Activated CD4-positive, alpha-beta T cell treated with anti-CD3 and anti-CD28 coated beads, Interleukin-2, Interleukin-4, amounts not matched to agents 100 ng/mL and 50 ng/mL, durations not matched to agents 16 hours and 8 hours (primary cell): ENCODE measurements at places on chromosomes 6 and 20.

DNA sequence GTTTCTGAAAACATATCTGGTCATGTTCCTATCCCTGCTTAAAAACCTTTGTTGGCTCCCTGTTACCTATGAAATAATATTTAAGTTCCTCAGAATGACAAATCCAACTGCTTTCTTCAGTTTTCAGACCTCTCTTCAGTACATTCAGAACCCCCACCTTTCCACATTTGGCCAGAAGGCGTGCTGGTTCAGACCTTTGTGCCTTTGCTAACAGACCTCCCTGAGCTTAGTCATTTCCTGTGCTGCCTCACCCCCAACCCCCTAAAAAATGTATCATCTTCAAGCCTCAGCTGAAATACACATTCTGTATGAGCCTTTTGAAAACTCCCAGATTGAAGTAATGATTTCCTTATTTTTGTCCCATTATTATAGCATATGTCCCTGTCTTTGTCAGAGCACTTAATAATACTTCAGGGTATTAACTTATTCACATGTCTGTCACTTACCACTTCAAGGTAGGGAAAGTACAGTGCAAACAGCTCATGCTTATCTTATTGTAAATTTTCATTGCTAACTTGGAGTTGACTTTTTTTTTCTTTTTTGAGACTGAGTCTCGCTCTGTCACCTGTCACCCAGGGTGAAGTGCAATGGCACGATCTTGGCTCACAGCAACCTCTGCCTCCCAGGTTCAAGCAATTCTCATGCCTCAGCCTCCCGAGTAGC lies 19.7 kb downstream of the FAM217A start:
- peak; percentile 82 for DNase-seq

DNA sequence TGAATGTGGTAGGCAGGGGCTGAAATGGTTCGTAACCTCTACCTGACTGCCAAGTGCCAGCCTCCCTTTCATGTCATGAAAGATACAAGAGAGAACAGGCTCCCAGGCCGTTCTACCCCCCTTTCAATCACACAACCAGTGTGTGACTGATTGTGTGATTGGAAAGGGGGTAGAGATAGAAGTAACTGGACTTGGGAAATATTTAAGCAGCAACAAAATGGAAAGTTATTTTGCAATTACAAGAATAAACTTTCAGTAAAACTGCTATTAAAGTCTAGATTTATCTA lies 20.8 kb downstream of the CYP24A1 start:
- DNase-seq, result no peak

GRCh38 chr6:25248123-25248522 lies 31.1 kb upstream of the CARMIL1 start:
- DNase-seq, result no peak

DNA sequence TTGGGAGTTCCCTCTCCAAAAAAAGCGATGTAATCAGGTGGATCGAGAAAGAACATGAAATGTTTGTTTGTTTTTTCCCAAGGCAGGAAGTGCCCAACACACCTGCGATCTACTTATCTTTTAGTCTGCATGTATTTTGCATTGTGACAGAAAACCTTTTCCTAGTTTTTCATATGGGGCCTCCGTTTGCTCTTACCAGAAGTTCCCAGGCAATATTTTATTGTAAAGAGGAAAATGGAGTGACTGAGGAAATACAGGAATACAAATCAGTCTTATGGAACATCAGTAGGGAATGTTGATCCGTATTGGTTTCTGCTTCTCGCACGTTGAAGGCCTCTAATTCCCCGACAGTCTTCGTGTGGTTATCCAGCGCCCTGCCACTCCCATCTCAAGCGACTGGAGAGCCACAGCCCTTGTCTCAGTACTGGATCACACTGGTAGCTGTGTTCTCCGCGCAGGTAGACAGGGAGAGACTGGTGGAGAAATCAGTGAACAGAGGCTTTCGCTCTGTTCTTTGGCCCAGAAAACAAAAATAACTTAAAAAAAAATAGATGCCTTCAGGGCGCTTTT lies 107.4 kb downstream of the TRIM27 start:
- no peak for DNase-seq

GRCh38 chr6:167136376-167136775 lies 13.5 kb downstream of the CCR6 start:
- DNase-seq, result no peak

GRCh38 chr6:78150425-78150824 lies 497.6 kb downstream of the MEI4 start:
- no peak for DNase-seq

GRCh38 chr6:11601776-11602605 lies 64.4 kb downstream of the TMEM170B start:
- no peak for DNase-seq

- no peak for DNase-seq
Measured at GRCh38 chr20:58889798-58890517, 37.4 kb downstream of the GNAS start.

GRCh38 chr6:51273228-51273961 lies 454.7 kb downstream of the TFAP2B start:
- DNase-seq, result no peak

GRCh38 chr6:64330694-64331307 lies 695.2 kb downstream of the PHF3 start:
- DNase-seq, result peak; percentile 37

DNA sequence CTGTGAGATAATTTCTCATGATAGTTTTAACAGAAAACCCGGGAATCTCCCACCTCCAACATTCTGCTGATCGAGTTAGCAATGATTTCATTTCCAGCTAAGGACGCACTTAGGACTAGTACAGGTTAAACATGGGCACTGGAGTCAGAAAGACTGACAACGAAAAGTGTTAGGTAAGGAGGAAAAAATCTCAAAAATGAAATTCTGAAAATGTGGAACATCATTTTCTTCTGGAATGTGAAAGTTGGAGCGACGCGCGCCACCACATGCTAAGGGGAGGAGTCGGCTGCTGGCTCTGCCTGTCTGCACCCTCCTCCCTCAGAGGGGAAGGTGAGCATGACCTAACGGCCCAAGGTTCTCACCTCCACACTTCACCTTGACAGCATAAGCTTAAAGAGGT lies 221.6 kb upstream of the KCNG1 start:
- DNase-seq, result no peak

DNA sequence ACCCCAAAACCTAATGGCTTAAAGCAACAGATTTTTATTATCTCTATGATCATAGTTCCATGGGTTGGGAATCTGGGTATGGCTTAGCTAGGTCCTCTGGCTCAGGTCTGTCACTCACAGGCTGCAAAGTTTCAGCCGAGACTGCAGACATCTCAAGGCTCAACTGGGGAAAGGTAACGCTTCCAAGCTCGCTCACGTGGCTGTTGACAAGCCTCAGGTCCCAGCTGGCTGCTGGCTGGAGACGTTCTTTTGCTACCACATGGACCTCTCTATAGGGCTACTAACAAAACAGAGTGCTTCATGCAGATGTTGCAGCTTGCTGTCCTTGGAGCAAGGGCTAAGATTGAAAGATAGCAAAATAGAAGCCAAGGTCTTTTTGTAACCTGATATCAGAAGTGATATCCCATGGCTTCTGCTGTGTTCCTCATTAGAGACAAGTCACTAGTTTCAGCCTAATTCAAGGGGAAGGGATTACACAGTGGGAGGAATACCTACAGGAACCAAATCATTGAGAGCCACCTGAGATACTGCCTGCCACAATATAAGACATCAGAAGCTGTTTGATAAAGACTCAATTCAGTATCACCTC lies 6.6 kb downstream of the HTR1E start:
- DNase-seq, result no peak

- no peak for DNase-seq
Measured at GRCh38 chr6:119978274-119978889, 628.8 kb upstream of the MAN1A1 start.

GRCh38 chr20:24994470-24995368 lies 2.2 kb upstream of the APMAP start:
- DNase-seq, result peak; percentile 83

GRCh38 chr20:44142413-44142812 lies 44.6 kb downstream of the JPH2 start:
- no peak for DNase-seq

DNA sequence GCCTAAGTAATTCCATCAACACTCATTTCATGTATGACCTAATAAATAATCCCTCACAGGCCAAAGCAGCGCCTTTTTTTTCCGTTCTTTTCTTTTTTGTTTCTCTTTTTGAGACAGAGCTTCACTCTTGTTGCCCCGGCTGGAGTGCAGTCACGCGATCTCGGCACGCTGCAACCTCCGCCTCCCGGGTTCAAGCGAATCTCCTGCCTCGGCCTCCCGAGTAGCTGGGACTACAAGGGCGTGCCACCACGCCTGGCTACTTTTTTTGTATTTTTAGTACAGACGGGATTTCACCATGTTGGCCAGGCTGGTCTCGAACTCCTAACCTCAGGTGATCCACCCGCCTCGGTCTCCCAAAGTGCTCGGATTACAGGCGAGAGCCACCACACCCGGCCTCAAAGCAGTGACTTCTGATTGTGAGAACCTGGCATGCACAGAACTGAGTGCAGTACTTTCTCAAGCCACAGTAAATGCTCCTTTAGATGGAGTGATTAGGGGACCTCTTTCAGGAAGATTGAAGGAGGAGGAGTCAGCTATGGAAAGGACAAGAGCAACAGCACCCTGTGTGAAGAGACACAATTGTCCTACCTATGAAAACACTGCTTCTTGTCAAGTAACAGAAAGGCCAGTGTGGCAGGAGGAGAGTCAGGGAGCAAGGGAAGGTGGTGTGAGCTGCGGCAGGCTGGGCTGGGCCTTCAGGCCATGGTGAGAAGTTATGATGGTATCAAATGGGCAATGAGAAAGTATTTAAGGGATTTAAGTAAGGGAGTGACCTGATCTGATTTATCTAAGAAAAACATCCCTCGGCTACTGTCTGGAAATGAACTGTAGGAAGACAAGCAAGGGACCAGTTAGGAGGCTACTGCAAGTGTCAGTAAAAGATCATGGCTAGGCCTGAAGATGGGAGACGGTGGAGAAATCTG lies 1.7 kb upstream of the SCAF8 start:
- no peak for DNase-seq

GRCh38 chr20:42894483-42894882 lies 295.2 kb downstream of the PTPRT start:
- DNase-seq, result no peak

DNA sequence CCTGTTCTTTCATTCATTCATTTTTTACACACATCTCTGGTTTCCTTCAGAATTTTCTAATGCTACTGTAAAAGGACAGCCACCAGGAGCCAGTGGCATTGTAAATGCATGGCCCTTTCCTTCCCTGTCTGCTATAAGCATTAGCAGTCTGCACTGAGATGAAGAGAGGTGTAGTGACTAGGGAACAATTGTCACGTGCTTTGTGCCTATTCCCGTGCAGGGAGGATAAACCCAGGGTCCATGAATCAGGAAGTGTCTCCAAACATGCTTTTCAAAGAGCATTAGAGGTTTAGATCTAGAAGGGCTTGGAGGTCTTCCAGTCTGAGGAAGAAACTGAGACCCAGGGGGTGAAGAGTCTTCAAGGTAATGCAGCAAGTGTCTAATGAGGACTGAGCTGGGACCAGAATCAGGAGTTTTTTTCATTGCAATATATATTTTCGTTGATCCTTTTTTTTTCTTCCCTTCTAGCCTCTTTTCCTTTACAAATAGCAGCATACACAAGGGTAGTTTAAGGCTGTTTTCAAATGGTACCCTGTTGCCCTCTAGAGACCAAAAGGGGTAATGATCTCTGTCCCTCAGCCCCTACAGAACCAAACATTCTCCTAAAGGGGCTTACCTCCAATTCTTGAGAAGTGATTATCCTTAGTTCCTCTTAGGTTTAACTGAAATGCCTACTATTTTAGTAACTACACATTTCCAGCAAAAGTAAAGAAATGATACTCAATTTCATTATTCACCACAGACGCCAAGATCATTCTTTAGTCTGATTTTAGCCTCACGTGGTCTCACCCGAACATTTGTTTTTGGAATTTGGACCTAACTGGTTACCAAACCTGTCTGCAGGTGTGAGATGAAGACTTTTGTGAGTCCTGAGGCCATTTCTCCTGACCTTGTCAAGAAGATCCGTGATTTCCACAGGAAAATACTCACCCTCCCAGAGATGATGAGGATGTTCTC lies 6.6 kb downstream of the TRIM15 start:
- DNase-seq, result peak; percentile 53

GRCh38 chr6:149876241-149876933 lies 12.2 kb upstream of the LRP11 start:
- no peak for DNase-seq

- peak; percentile 67 for DNase-seq
Measured at GRCh38 chr6:27472182-27472616, 706 bp downstream of the ZNF184 start.
